ENCODE measurements at places on chromosomes 12 and 14. TPM values are rescaled to one million over a fixed set of nuclear protein-coding genes. Genes with fewer than 3 reads are reported as not detected.

- no peak for DNase-seq
These were observed 9.1 kb downstream of the CEP170B start for GRCh38 chr14:104874110-104874531.

GRCh38 chr12:77062846-77063461, 2.4 kb downstream of the E2F7 start:
- DNase-seq = no peak

GRCh38 chr14:64855721-64856528, 23.8 kb downstream of the SPTB start:
- no peak for DNase-seq

GRCh38 chr12:116202433-116202832, 75.1 kb downstream of the MED13L start:
- no peak for DNase-seq

Gene DNAJC22
- total RNA-seq = 0.16 TPM

DNA sequence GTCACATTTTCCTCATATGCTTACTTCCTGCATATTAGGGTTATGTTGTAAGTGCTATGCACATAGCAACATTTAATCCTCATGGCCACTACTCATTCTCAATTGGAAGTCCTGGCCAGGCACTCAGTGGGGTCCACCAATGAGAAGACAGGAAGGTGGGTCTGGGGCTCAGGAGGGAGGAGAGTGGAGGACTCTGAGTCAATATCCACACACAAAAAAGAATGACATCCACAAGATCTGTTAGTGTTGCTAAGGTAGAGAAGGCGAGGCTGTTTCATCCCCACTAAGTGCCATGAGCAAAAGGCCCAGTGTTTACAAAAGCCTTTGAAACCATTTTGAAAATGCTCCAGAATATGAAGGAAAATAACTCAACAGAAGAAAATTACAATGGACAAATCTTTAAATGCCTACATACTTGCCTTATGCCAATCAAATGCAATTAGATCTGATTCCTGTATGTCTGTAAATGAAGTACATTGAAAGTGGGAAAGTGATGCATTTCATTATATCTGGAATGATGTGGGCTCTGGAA, 53.9 kb downstream of the EID3 start:
- no peak for DNase-seq

GRCh38 chr12:46783871-46784270, 41.9 kb downstream of the SLC38A4 start:
- no peak for DNase-seq

GRCh38 chr12:130286741-130287440, 50.8 kb upstream of the PIWIL1 start:
- DNase-seq = no peak

- DNase-seq = peak; percentile 92
These were observed 14.7 kb upstream of the ZNF385A start for GRCh38 chr12:54398995-54399793.

Gene TMPRSS12
- total RNA-seq = not detected

Gene CRIP1
- 71.8 TPM for total RNA-seq

DNA sequence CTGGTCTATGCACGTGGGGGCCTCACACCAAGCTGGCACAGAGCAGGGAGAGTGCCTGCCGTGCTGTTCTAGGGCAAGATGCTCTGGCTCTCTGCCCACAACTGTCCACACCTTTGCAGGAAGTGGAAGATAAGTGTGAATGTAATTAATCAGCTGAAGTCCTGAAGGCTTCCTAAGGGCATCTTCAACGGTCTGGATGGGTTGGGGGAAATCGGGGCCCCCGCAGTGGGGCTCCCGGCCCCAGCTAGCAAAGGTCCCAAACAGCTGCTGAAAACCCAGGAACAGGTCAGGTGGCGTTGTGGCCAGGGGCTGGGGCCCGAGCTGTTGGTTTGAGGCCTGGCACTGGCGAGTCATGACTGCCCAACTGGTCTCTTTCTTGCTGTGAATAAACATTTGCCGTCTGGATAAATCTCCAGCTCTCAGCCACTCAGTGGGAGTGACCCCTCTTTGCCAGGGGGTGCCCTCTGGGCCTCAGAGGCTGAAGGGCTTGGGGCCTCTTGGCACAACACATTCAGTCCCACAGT, 6.7 kb upstream of the SLC25A29 start:
- DNase-seq = no peak

DNA sequence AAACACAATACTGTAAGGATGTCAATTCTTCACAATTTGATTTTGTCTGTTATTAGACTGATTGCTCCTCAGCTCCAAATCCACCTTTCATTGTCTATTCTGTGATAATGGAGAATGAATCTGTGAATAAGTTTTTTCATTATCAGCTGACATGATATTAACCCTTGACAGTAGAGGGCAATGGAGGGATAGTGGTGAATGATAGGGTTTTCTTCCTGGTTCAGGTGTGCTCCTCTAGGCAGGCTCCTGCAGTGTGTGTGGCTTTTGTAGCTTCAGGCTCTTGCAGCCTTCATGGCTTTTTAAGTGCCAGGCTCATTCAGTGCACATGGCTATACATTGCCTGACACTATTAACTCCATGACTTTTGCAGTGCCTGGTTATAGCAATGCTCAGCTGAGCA, 23.4 kb upstream of the ZNF641 start:
- DNase-seq = no peak

Gene CLEC4C
- not detected for total RNA-seq

GRCh38 chr12:54368709-54369596, 4.7 kb upstream of the GPR84 start:
- peak; percentile 94 for DNase-seq

- DNase-seq = no peak
These were observed 32.3 kb upstream of the ESR2 start for GRCh38 chr14:64326502-64326901.

DNA sequence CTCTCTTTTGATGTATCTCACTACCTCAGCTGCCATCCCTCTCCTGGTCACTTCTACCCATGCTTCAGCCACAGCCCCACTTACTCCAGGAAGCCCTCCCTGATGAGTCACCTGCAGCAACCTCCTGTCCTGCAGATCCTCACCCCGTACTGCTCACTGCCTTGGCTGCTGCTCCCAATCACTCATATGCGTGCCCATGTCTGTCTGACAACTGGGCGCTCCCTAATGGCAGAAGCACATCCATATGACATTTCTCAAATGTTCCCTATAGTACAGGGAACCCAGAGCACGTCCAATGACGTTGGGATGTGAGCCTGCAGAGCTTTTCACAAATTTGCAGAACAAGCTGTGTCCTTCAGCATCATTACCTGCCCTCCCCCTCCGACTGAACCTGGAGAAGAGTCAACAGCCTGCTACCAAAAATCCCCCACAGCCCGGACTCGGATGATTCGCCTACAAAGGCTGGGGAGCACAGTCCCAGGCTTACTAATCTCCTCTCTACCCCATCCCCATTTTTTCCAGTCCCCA, 90.0 kb downstream of the SINHCAF start:
- DNase-seq = no peak

GRCh38 chr12:124185971-124186686, 108.8 kb upstream of the RFLNA start:
- DNase-seq = no peak

DNA sequence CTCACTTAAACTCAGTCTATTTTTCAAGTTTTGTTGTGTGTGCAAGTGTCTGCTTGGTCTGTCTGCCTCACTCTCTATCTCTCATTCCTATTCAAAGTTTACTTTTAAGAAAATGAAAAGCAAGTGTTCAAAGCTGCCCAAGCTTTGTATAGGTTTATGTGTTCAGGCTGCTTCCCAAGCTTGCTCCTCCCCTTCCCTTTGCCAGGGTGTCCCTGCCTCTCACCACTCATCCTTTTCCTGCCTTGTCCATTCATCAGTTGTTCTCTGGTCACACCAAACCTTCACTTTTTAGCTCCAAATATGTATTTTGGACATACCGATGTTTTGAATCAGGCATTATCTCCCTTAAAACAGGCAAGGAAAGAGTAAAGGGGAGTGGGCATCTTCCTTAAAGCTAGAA, 41.3 kb downstream of the STK38L start:
- no peak for DNase-seq

GRCh38 chr12:100151769-100152168, 9.1 kb upstream of the BLTP3B start:
- DNase-seq = no peak

DNA sequence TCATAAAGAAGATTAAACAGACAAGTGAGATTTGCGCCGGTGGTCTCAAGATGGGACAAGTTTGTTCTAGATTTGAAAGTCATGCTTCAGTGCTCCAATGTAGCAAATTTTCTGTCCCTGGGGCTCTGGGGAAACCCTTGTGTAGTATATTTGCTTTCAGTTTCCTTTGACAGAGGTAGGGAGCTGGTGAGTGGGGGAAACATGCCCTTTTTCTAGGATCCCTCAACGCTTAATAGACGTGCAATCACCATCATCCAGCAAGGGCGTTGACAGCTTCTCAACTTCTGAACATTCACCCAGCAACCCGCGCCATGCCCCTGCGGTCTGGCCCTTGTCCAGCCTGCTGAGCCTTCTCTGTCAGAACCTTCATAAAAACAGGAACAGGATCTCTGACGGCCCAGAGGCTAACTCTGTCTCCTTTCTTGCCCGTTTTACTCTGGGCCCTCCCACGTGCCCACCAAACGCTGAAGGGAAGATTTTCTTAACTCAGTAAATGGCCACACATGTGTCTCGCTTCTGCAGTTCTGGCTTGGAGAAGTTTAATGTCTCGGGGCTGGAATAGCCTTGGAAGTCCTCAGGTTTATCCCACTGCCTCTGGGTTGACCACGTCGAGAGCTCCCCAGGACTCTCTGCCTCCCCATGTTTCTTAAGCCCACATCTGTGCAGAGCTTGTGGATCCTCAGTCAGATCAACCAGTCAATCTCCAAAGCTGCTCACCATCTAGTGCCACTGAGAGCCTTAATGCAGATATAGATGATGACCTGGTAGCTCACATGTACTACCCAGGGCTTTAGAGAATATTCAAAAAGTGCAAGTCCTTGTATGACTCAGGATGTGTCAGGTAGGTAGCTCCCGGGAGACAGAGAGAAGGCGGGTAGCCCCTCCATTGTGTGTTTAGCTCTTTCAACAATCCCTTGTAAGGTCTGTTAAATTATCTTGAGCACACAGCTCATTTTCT, 58.1 kb upstream of the CCND2 start:
- peak; percentile 86 for DNase-seq

DNA sequence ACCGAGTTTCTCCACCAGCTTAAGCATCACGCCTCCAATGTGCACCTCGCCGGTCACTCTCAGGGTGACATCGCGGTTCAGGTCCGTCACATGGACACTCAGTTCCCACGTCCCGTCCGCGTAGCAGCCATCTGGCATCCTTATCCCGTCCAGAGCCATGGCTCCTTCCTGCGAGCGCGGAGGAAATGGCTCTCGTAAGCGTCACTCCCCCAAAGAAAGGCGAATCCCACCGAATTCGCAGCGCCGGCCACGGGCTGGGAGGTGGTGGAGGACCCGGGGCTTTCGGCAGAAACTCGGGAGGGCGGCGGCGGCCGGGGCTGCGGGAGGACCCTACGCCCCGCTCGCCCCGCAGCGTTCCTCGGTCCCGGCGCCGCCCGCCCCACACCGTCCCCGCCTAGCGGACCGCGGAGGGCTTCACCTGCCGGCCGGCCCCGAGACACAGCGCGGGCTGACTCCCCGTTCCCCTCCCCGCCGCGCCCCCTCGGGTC, 396 bp downstream of the FERMT2 start:
- DNase-seq = peak; percentile 71

Gene RPS29
- 966 TPM for total RNA-seq

DNA sequence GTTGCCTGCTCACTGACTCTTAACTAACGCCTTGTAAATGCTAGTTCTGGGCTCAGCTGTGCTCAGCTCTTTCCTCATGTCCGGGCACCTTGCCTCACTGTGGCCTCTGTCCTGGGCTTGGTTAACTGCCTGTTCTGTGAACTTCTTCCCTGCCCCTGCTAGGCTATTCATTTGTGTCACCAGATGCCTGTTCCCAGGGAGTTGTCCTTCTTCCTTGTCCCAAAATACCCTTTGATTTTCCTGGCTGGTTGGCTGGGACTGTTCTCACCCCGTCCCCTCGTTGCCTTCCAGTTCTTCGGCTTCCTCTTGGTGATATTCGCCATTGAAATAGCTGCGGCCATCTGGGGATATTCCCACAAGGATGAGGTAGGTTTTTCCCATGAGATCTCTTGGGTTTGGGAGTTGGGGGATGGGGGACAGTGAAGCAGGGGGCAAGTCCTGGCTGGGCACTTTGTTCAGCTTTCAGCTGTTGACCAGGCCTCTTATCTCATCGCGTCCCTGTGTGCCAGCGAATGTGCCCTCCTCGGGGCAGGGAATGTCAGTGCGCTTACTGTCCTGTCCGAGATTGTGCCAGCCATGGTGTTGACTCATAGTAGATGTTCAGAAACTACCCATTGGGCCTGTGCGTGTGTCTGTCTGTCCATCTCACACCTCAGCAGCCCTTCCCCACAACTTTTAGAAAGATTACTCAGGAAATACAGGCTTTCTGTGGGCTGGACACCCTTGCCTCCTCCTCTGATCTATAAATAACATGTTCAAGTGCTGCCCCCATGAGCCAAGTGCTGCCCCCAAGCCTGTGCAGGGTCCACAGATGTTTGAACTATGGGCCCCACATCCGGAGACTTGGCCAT, 33.1 kb downstream of the CD9 start:
- DNase-seq = peak; percentile 54

Gene ST8SIA1
- 3.3 TPM for total RNA-seq

DNA sequence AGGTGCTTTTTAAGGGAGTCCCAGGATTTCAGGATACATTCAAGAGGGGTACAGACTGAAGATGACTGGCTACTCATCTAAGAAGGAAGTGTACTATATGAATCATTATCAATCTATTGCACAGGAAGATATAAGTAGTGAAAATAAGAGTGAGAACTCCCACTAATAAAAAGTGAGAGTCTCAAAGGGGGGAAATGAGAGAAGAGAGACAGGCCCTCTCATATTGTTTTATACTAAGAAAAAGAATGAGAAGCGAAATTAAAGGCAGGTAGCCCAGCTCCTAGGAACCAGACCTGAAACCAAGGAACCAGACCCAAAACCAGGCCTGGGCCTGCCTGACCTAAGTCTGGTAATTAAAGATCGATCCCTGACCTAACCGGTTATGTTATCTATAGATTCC, 54.6 kb downstream of the TESPA1 start:
- no peak for DNase-seq

- no peak for DNase-seq
These were observed 111.6 kb upstream of the NCOR2 start for GRCh38 chr12:124679047-124679446.

Gene GZMB
- total RNA-seq = 1.3 TPM

DNA sequence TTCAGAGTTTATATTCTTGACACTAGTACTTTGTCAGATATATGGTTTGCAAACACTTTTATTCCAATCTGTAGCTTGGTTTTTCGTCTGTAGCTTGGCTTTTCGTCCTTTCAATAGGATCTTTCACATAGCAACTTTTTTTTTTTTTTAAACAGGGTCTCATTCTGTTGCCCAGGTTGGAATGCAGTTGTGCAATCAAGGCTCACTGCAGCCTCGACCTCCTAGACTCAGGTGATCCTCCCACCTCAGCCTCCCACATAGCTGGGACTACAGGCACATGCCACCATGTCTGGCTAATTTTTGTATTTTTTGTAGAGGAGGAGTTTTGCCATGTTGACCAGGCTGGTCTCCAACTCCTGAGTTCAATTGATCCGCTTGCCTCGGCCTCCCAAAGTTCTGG, 460.4 kb upstream of the SOX5 start:
- DNase-seq = no peak

- DNase-seq = peak; percentile 53
These were observed 9.9 kb downstream of the LRRC74A start for GRCh38 chr14:76836029-76836630.
